Colonic mucosa (tissue), 4 donors: ENCODE measurements at places on chromosomes 6 and 20. TPM values are rescaled to one million over a fixed set of nuclear protein-coding genes. Genes with fewer than 3 reads are reported as not detected.

- no peak for DNase-seq
Observed at GRCh38 chr6:57040011-57040410, 6.5 kb upstream of the KIAA1586 start.

DNA sequence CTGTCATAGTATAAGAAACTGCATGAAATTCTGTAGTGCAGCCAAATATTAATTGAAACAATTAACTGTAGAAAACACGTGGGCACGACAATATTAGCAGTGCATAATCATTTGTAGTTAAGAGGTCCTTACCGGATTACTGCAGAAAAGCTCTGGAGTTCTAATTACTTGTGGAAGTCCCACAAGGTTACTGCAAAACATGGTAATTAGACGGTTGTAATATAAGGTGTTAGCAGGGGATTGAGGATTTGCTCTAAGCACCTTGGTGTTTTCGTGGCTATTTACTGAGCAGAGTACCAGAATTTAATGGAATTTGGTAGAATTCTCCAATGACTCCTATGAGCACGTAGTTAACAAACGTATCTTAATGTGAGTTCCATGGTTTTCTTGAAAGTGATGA, 473.6 kb upstream of the AGPAT4 start:
- no peak for DNase-seq

DNA sequence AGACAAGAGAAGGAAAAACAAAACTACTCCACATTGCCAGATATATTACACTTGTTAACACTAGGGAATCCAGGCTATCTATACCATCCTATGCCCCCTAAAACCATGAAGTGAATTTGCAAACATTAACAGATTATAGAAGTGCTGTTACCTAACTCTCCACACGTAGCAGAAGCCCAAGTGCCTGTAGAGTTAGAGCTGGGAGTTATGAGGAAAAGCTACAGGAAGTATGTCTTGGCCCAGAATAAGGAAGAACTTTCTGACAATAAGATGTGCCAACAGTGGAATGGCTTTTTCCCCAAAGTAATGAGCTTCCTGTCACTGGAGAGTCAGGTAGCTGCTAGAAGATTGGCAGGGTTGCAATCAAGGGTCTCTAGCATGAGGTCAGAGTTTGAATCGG, 32.5 kb downstream of the ADGRG6 start:
- DNase-seq = no peak

- peak; percentile 4 for DNase-seq
Observed at GRCh38 chr6:170208182-170208601, 82.7 kb downstream of the DLL1 start.

DNA sequence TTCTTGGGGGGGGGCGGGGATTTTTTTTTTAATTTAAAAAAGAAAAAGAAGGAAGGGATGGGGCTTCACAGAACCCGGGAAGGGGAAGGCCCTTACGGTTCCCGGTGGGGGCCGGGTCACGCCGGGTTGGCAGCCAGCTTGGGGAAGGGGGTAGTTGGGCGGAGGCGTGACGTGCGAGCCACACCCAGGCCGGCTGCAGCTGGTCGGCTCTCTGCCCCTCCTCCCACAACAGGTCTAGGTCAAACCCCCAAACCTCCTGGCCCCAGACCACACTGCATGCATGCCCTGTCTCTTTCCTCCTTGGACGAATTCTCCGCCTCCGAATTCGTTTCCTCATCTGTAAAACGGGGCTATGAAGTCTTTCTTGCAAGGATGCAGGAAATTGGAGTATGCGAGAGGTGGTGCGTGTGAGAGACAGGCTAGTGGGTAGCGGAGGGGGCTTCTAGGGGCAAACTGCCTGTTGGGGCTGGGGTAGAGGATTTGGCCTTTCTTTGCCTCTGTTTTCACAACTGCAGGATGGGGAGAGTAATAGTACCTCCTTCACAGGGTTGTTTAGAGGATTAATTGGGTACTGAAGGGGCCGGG, 828 bp downstream of the HCK start:
- DNase-seq = peak; percentile 34

GRCh38 chr6:11604215-11604614, 66.7 kb downstream of the TMEM170B start:
- DNase-seq = no peak

DNA sequence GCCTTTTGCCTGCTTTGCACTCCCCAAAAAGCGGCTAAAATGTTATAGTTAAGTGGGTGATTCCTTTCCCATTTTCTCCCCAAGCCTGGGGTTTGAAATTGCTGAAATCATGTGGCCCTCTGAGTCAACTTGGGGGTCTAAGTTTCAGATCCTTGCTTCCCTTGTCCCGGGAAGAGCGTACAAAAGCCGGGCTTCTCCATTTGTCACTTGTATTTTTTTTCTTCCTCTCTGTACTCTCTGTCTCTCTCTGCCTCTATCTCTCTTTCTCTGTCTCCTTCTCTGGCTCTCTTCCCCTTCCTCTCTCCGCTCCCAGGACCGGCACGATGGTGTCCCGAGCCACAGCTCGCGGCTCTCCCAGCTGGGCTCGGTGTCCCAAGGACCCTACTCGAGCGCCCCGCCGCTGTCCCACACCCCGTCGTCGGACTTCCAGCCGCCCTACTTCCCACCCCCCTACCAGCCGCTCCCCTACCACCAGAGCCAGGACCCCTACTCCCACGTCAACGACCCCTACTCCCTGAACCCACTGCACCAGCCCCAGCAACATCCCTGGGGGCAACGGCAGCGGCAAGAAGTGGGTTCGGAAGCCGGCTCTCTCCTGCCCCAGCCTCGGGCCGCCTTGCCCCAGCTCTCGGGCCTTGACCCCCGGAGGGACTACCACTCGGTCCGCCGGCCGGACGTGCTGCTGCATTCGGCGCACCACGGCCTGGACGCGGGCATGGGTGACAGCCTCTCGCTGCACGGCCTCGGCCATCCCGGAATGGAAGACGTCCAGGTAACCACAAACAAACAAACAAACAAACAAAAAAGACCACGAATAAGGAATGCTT, 4.6 kb downstream of the TFAP2B start:
- DNase-seq = no peak

DNA sequence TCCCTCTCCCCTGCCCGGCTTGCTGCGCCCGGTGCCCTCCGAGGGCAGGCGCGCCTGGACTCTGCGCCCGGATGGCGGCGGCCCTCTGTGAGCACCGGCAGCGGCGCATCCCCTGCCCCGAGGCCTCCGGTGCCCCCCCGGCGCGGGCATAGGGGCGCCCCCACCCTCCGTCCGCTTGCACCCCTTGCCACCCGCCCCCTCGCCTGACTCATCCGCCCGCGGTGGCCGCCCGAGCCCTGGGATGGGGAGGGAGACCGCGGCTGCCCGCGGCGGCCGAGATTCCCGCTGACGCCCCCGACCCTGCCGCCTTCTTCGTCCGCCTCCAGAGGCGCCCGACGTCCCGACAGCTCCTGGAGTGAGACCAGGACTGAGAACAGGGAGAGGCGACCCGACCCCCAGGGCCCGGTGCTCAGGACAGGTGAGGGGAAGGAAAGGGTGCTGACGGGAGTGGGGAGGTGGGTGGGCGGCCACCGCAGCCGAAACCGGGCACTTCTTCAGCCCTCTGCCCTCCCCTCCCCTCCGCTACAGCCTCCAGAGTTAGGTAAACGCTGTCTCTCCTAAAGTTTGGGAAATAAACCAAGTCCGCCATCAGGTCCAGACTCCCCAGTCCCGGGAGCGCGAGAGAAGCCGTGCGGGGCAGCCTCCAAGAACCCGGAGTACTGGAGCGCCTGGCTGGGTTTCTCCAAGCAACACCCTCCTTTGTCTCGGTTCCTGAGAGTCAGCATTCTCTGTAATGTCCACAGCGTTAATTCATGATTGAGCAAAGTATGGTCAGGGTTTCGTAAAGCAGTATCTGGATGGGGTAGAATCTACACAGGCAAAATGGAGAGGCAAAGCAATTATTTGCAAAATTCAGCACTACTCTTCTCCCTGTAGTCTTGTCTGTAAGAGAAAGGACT, 539 bp downstream of the TMEM200A start:
- peak; percentile 54 for DNase-seq

- no peak for DNase-seq
Observed at GRCh38 chr6:72621291-72622093, at the start of gene KCNQ5. Gene KCNQ5, plus strand, starts transcription at chr6:72622064.

GRCh38 chr6:45424451-45424861, 46.7 kb upstream of the SUPT3H start:
- DNase-seq = no peak

DNA sequence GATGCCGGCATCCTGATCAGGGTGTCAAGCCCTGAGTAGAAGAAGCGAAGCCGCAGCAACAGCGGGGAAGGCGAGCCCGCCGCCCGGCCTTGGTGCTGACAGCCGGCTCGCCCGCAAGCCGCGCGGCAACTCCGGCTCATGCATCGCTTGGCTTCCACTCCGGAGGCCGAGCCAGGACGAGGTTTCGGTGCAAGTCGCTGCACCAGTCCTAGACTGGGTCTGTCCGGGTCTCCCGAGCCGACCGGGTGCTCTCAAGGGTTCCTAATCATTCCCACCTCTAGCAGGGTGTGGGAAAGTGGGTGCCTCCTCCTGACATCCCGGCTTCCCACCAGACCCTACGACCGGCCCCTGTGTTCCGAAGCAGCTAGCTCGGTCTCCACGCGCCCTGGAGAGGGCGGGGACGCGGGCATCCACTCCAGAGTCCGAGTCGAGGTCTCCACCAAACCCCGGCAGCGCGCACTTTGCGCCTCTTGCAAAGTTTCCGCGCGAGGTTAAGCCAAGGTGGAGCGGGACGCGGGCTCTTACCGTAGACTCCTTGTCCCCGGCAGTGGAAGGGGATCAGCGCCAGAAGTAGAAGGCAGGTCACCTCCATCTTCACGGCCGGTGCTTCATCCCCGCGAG, 1.4 kb downstream of the MDGA1 start:
- peak; percentile 28 for DNase-seq

GRCh38 chr20:61575151-61575937, 323.3 kb downstream of the CDH4 start:
- no peak for DNase-seq

GRCh38 chr6:88445188-88445965, 279.2 kb upstream of the CNR1 start:
- DNase-seq = no peak

GRCh38 chr20:37347347-37347823, 1.4 kb downstream of the SRC start:
- DNase-seq = no peak

DNA sequence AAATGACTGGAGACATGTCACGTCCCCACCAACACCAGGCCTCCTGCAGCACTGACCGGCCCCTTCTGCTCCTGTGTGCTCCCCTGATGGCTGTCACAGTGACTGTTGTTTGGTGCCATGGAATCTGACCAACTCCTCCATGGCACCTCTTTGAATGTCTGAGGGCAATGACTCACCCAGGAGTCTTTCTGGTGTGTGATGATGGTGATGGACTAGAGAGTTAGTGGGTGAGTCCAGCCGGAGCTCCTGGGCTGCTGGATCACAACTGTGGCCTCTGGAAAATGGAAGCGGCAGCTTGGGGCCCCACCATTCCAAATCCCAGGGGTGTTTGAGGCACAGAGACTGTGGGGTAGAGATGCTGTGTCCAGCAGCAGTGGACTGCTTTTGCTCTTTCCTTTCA, 133.3 kb downstream of the TFAP2C start:
- DNase-seq = no peak

C6orf58 gene
- total RNA-seq = not detected

MYLIP gene
- total RNA-seq = 23.9 TPM

TUBB1 gene
- total RNA-seq = not detected

BTNL2 gene
- total RNA-seq = not detected

MAD2L1BP gene
- total RNA-seq = 48.8 TPM

HLA-DQA2 gene
- 5.7 TPM for total RNA-seq

PNLDC1 gene
- 0.72 TPM for total RNA-seq

KCNK15 gene
- 0.27 TPM for total RNA-seq

BPIFA1 gene
- total RNA-seq = not detected
